ENCODE measurements at places on chromosomes 5 and 9.

DNA sequence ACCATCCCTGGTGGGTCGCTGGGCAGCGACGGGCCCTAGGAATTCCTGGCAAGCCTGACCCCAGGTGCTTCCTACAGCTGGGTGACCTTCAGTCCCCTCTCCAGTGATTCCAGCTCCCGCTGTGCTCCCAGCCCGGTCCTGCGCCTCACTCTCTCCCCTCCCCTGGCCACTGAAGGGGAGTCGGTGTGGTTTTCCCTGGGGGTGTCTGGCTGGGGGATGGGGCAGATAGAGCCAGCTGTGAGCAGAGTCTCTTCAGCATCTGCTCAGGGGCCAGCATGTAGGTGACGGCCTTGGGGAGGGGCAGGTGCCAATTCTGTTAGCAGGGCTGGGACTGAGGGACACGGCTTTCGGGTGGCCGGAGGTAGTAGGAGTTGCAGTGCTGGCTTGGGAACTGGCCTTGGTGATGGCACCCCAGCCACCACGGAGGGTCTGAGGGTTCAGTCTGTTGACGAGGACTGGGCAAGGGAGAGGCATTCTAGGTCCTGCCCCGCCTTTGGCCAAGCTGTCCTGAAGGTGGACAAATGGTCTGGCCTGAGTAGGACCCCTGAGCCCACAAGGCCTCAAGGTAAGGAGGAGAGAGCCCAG is 3.2 kb downstream of the GPSM1 start:
- DNase-seq: no peak

GRCh38 chr5:155689406-155689805 is 637.6 kb upstream of the SGCD start:
- no peak for DNase-seq

DNA sequence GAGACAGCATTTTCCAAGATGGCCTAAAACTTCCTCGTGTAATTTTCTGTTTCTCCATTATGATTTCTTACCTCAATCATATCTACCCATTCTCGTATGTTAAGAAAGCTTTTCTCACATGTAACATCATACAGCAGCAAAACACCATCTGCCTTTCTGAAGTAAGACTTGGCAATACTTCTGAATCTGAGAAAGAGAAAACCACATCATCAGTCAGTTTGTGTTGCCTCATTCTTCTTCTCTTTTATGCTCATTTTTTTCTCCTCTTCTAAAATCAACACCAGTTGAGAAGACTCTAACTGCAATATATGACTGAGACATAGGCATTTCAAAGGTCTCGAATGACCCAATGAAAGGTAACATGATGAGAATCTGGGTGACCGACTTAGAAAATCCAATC is 66.0 kb downstream of the RASEF start:
- DNase-seq: no peak

- DNase-seq: no peak
Measured at GRCh38 chr5:158435161-158435616, 576.2 kb upstream of the CLINT1 start.

- no peak for DNase-seq
Measured at GRCh38 chr5:143931986-143932385, 120.0 kb downstream of the HMHB1 start.

GRCh38 chr9:93116072-93116961 is 17.7 kb downstream of the NINJ1 start:
- DNase-seq: no peak

GRCh38 chr9:133710661-133711427 is 27.3 kb downstream of the SARDH start:
- DNase-seq: no peak

GRCh38 chr5:171592736-171593135 is 173.3 kb downstream of the FGF18 start:
- DNase-seq: no peak

DNA sequence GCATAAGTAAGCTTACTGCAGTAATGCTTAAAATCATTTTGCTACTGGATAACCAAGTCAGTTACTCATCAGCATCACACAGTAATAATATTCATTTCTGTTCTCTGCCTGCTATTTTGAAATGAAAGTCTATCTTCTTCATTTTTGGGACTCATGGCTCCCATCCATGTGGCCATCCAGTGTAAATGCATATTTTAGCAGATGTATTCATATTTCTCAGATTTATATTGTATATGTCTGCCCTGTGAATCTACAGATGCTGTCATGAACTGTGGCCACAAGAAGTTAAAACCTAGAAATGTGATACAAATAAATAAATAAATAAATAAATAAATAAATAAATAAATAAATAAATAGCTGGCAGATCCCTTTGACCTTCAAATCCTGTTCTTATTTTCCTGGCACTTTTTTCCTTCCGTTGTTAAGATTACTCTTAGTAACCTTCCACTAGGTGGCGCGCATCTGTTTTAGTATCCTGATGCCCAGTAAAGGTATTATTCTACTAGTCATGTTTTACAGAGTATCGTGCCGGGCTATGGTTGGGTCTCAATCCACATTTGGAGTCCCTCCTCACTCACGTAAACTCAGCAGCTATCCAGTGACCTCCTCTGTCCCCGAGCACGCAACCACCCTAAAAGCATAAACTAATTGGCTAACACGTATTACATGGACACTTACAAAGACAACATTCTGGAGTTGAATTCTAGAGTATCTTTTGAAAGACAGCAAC is 79.2 kb upstream of the IL7R start:
- peak; percentile 23 for DNase-seq

DNA sequence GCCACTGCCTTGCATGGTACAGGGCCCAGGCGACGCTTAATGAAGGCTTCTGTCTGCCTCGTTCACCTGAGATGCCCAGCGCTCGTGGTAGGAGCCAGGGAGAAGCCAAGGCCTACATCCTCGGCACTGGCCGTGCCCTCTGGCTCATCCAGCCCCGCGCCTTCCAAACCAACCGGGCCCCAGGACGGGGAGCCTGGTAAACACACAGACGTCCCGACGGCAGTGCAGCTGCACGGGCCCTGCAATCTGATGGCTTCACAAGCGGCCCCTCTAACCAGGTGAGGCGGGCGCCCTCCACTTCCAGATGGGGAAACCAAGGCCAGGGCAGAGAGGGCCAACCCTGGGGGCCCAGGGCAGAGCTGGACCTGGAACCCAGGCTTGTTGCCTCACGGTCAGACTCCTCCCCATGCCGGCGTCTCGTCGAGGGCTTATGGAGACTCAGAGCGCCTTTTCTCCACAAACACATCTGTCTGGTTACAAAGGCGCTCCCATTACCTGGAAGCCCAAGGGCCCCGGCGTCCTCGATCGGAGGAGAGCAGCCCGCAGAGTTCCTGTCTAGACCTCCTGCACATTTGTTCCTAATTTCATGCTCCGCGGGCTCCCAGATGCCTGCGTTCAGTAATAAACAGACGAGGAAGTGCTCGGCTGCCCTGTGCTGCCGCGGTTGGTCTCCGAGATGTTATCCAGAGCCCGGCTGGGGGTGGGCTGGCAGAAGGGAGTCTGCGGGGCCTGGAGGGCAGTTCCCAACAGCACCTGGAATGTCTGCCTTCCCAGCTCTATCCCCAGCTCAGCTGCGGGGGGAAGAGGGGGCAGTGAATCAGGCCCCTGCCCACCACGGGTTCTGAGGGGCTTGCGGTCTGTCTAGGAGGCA is 23.5 kb downstream of the FAM163B start:
- peak; percentile 63 for DNase-seq

DNA sequence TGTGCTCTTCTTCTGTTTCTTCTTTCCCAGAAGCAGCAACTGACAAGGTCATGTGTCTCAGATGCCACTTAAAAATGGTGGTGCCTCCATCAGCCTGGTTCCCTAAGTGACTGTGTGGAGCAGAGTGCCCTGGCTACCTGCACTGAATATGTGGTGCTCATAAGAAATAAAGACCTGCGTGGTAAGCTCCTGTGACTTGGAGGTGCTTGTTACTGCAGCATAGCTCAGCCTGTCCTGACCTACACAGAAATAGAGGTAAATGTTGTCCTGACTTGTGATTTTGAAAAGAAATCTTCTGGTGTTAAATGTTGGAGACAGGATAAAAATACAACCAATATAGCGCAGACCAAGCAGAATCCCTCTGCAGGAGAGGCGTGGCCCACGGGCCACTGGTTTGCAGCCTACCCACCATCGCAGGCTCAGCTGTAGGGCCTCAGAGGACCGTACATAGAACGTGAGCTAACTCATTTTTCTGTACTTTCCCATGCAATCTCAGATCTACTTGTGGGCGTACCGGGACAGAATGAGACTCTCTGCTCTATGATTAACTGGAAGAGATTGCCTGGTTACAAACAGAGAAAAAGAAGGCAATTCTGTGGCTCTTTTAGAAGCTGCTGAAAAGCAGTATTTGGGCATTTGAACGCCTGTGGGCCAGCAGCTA is 79.4 kb upstream of the UNC5A start:
- no peak for DNase-seq

- DNase-seq: no peak
Measured at GRCh38 chr5:129387944-129388343, 72.2 kb upstream of the ADAMTS19 start.

GRCh38 chr9:131610231-131610761 is 65.0 kb downstream of the PRRT1B start:
- no peak for DNase-seq

DNA sequence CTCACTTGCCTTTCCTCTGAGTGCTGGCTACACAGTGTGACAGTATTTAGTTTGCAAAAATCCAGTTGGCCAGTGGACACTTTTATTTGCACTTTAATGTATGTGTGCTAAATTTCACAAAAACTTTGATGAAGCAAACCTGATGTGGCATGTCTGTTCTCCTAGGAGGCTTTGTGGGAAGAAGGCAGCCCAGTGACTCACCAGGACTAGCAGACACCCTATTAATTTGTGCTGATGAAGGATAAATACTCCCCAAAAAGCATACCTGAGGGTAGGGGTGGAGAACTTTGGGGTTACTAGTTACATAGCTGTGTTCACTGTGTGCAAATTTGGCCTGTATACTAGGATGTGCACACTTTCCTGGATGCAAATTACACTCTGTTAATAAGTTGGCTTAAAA is 39.3 kb upstream of the IPPK start:
- DNase-seq: no peak

- no peak for DNase-seq
Measured at GRCh38 chr5:9820691-9821449, 190.7 kb upstream of the TAS2R1 start.

- no peak for DNase-seq
Measured at GRCh38 chr5:140181002-140181483, 6.1 kb downstream of the CYSTM1 start.

GRCh38 chr5:113253037-113253436 is 181.8 kb downstream of the TSSK1B start:
- no peak for DNase-seq

DNA sequence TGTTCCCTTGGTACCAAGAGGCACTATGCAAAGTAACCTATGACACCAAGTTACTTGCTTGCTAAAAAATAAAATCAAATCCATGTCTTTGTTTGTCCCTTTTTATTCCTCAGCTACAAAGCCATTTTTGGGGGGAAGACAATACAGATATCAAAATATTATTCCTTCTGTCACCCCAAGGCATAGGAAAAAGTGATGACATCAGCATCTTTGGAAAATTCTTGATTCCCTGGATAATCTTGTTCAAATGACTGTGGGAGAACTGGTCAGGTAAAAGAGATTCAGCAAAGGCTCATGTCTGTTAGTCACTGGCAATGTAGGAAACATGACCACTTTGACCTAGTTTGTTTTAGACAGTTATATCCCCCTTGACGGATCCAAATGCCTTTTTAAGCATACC is 373.1 kb downstream of the MAT2B start:
- no peak for DNase-seq

DNA sequence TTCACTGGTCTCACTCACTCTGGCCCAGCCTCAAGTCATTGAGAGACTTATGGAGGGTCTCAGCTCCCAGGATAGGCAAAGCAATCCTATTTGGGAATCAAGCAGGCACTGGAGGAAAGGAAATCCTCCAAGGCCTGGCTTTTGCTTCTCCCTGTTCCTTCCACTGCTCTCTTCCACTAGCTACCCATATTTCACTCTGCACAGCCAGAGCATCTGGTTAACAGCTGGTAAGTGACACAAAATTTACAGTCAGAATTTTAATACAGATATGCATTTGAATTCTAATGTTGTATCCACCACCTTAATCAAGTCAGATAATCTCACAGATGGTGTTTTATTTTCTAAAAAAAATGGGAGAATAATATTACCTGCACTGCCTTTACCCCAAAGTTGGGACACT is 868 bp upstream of the C1QTNF2 start:
- DNase-seq: no peak

DNA sequence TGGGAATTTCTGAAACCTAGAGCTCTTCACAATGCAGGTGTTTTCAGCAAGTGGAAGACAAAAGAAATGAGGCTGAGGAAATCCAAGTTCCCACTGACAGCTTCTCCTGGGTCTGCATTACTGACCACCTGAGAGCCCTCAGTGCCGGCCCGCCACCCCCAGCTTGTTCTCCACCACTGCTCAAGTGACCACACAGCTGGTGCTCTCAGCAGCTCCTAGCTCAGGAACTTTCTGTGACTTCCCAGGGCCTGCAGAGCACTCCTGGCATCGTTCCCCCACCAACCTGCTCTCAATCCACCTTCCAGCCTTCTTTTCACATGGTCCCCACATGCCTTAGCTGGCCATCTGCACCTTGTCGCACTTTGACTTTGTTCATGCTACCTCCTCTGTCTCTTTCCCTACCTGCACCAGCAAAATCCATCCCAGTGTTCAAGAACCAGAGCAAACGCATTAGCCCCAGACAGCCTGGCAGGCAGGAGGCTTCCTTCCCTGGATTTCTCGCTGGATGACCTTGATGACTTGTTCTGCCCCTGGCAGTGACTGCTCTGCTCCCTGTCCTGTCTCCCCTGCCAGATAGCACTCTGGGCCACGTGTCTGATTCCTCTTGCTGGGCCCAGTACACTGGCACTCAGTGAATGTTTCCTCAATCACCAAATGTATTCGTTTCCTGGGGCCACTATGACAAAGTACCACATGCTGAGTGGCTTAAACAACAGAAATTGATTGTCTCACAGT is 35.1 kb upstream of the NANS start:
- no peak for DNase-seq

DNA sequence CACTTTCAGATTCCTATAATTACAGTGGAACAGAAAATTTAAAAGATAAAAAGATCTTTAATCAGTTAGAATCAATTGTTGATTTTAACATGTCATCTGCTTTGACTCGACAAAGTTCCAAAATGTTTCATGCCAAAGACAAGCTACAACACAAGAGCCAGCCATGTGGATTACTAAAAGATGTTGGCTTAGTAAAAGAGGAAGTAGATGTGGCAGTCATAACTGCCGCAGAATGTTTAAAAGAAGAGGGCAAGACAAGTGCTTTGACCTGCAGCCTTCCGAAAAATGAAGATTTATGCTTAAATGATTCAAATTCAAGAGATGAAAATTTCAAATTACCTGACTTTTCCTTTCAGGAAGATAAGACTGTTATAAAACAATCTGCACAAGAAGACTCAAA is 29.5 kb downstream of the ZFYVE16 start:
- no peak for DNase-seq

All from NCI-H510A (cell line).